ENCODE measurements at places on chromosomes 2 and 18. TPM values are rescaled to one million over a fixed set of nuclear protein-coding genes. Genes with fewer than 3 reads are reported as not detected.

- no peak for DNase-seq
These were observed 307.6 kb downstream of the RIT2 start for GRCh38 chr18:42807887-42808286.

GRCh38 chr2:120910164-120910563, 174.5 kb downstream of the GLI2 start:
- DNase-seq = no peak

GRCh38 chr2:240464514-240465241, 29.2 kb downstream of the GPC1 start:
- no peak for DNase-seq

GRCh38 chr2:189862751-189863150, 78.5 kb downstream of the PMS1 start:
- DNase-seq = no peak

- no peak for DNase-seq
These were observed 258.0 kb downstream of the HDAC4 start for GRCh38 chr2:239142806-239143205.

GRCh38 chr18:56068701-56069100, 480.7 kb upstream of the TCF4 start:
- DNase-seq = no peak

GRCh38 chr2:86211796-86212188, 12.5 kb downstream of the MRPL35 start:
- no peak for DNase-seq

GRCh38 chr2:201149064-201149820, 33.3 kb downstream of the CFLAR start:
- DNase-seq = no peak

DNA sequence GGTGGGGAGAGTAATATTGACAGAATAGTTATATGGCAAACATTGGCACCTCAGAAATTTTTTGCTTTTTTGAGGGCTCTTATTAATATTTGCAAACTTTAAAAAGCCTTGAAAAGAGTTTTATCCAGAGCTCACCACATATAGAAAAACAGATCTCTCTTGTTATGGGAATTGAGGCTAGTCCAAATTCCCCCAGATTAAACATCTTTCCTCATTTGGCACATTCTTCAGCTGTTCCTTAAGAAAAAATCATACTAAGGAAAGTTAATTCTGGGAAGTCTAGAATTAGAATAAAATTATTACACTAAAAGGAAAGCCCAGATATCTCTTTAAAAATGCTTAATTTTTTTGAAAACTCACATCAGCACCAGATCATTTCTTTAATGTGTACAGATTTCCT, 5.6 kb downstream of the TFPI start:
- no peak for DNase-seq

GRCh38 chr2:37441055-37441454, 96.6 kb downstream of the QPCT start:
- no peak for DNase-seq

DNA sequence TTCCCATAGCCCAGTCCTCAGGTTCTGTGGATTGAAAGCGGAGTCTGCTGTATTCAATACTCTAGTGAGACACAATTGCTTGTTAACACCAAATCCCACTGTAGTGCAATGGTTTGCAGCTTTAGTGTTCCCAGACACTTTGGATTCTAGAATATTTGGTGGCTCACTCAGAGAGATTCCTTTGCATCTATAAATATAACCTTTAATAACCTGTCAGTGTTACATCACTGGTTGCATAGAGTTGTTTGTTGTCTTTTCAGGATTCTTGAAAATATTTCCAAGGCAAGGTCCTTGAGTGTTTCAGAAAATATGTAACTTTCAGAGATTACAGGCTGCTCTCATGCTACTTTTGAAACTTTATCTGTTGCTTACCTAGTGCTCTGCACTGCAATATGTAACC, 157.5 kb downstream of the ZEB2 start:
- no peak for DNase-seq

CLIP4 gene
- total RNA-seq = 22.3 TPM

DPP10 gene
- total RNA-seq = not detected
